ENCODE measurements at places on chromosomes 5 and 9.
A peak's percentile ranks its signal among the peaks of the same experiment; 100 is the strongest.

GRCh38 chr5:106269252-106269843 is 1401.4 kb downstream of the EFNA5 start:
- DNase-seq = peak; percentile 11

- no peak for DNase-seq
These were observed 6.6 kb downstream of the C5orf52 start for GRCh38 chr5:157677931-157678330.

DNA sequence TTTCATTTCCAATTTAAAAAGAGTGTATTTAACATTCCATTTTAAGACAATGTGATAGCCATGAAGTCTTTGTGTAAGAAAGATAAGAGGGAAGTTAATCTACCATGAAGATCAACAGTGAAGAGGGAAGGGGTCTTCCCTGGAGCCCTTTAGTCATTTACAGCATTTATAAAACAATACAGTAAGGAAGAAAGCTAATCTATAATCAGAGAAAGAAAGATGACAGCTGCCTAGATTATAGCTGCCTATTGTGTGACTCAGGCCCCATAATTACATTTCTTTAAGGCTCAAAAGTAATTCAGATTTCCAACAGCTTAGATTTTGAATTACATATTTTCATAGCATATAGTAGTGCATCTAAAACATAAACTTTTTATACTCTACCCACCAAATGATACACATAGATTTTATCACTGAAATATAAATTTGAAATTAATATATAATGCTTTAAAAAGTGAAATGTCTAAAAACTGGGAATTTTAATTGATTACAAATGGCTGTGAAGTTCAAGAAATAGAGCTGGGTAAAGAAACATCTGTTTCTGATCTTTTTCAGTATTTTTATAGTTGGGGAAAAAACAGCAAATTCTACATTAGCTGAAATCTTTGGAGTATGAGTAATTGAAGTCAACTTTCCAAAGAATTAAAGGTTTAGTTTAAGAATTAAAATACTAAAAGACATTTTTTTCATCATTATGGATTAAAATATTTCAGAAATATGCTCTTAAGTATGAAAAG is 89.6 kb downstream of the RIC1 start:
- no peak for DNase-seq

DNA sequence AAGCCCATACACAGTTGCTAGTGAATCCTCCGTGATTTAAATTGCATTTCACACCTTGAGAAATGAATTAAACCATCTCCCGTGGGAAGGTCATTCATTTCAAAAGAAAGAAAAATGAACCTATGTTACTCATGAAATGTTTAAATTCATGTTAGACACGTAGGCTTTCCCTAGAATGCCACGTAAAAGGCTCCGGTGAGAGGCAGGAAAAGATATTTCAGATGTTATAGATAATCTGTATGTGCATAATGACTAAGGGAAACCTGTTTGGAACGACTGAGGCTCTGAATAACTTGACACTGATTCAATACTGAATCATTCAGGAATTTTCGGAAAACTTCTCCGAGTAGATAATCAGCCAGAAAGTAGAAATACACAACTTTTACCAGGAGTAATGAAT is 134.3 kb upstream of the ICE1 start:
- DNase-seq = no peak

GRCh38 chr5:90601468-90601867 is 42.9 kb downstream of the ADGRV1 start:
- DNase-seq = no peak

GRCh38 chr5:97550164-97550563 is 367.1 kb upstream of the RIOK2 start:
- no peak for DNase-seq

DNA sequence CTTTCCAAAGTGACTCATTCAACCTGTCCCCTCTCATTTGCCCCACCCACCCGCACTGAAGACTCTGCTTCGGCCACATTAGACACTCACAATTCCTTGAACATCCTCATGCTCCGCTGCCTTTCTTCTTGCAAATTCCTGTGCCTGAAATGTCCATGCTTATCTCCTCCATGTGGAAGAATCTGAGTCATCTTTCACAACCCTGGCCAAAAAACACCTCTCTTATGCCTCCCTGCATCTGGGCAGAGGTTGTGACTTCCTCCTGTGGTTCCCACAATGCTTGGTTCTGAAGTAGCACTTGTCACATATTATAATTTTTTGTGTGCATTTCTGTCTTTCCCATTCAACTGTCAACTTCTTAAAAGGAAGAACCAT is 238.6 kb downstream of the ENC1 start:
- DNase-seq = no peak

- no peak for DNase-seq
These were observed 7.1 kb upstream of the PDCD6 start for GRCh38 chr5:264338-264737.

GRCh38 chr5:119681734-119682133 is 52.4 kb downstream of the FAM170A start:
- no peak for DNase-seq

DNA sequence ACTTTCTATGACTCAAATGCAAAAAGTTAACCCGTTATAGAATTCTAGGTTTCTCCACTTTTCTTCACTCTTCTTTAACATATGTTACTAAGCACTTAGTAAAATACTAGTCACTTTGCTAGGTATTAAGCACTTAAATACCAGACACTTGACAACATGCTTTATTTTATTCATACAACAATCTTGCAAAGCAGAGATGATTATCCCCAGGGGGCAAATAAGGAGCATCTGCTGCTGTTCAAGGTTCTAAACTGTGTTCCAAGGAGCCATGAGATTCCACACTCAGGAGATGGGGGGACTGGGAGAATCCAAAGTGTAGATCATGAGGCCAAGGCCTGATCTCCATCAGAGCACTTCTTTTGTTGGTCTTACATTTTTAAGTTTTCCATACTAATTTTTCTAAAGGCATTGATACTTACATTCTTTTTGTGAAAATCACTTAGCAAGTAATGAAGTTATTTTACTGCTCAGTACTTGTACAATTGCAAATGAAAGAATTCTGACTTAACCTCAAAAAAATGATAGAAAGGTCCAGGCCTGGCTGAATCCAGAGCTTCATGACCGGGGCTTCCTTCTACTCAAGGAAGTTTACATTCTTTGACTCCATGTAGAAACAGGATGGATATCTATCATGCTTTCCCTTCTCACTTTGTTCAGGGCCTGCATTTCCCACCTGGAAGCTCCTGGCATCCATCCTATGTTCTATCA is 504.4 kb upstream of the WWC1 start:
- no peak for DNase-seq

DNA sequence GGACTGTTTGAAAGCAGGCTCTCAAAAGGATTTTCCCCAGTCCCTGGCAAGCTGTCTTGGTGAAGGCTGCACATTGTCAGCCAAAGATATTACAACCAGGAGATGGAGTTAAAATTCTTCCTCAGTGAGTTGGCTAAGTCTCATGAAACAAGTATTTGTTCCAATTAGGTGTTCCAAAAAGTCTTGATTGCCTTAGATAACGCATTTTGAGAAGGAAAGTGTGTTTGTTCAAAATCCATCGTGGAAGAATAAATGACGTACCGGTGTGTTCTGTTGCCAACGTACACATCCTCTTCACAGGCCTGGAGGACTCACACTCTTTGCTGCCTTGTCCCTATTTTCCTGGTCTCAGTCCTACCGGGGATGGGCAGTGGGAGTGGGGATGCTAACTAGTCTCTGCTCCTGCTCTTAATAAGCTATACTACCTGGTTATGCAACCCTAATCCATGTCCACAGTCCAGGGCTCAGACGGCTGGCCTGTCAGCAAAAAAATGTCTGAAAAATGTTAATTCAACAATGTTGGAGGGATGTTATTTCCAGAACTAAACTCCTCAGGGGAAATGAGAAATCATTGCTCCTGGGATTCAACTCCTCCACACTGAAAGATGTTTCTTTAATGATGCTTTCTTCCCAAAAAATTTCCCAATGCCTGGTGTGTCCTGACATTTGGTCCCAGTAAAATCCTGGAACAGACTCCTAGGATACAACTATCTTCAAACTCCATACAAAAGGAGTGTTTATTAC is 175.3 kb upstream of the KLF9 start:
- DNase-seq = no peak

DNA sequence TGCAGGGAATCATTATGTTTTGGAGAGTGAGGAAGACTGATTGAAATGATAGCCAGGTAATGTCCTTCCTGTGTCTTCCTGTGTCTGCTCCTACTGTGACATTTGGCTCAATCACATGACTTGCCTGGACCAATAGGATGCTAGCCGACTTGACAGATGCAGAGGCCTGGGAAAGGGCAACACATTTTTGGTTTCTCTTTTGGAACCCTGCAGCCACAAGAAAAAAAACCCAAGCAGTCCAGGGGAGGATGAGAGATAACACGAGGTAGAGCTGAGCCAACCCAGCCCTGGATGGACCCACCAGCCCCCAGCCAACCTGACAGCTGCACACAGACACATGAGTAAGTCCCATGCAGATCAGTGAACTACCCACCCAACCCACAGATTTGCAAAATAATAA is 256.1 kb upstream of the SMARCA2 start:
- DNase-seq = no peak

GRCh38 chr9:106575823-106576222 is 287.1 kb upstream of the ZNF462 start:
- no peak for DNase-seq

DNA sequence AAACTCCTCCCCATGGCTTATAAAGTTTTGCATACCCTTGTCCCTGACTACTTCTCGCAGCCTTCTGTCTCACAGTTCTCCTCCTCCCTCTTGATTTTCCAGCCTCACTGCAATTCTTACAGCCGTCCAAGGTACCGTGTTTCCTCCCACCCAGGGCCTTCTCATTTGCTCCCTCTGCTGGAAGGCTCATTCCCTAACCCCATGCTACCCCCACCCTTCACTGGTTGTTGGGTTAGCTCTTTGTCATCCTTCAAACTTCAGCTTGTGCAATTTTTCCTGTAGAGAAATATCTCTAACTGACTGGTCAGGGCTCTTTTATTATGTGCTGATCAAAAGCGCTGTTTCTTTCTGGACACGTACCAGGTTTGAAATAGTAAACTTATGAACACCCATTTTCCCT is 329.2 kb downstream of the EBF1 start:
- peak; percentile 6 for DNase-seq

GRCh38 chr5:74296685-74297408 is 343.7 kb downstream of the ENC1 start:
- no peak for DNase-seq

- peak; percentile 32 for DNase-seq
These were observed 8.4 kb upstream of the CERCAM start for GRCh38 chr9:128412120-128412790.

DNA sequence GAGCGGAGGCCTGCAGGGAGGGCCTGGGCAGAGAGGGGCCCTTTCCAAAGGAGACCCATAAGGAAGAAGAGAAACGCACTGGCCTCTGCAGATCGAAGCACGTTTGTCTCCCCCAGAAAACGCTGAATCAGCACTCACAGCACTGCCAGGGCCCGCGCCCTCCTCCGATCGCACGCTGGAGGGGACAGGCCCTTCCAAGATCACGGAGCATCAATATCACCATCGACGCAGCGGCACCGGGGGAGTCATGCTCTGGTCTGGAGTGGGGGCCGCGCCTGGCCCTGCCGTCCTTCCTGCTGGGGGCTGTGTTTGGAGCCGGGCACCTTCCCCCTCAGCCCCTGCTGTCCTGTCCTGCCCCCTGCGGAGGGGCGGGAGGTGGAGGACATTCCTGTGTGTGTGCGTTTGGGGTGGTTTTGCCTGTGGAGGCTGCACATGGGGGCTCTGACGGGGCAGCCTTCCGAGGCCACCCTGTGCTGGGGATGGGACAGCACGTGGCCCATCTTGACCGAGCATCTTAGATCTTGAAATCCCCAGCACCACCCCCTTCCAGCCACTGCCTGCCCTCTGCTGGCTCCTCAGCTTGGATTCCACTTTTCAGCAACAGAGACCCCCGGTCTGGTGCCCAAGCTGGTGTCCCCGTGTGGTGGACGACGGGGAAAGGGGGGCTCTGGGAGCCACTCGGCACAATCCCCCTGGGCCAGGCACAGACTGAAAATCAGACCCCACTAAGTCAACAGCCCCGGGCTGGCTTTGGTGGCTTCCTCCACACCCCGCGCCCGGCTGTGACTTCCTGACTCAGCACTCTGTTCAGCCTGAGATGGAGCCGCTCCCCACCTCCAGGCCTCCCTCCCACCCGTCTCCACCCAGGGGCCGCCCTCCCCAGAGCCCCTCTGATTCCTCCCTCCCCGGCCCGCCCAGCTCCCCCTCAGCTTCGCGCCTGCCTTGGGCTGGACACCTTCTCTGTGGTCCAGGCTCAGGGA is 8.3 kb downstream of the TMEM250 start:
- DNase-seq = peak; percentile 30

DNA sequence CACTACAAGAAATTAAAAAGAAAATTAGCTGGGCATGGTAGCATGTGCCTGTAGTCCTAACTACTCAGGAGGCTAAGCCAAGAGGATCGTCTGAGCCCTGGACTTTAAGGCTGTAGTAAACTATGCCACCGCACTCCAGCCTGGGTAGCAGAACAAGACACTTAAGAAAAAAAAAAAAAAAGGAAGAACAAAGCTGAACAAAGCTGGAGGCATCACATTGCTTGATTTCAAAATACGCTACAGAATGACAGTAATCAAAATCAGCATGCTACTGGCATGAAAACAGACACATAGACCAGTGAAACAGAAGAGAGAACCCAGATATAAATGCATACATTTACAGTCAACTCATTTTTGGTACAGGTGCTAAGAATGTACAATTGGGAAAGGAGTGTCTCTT is 14.5 kb upstream of the OTULIN start:
- no peak for DNase-seq

DNA sequence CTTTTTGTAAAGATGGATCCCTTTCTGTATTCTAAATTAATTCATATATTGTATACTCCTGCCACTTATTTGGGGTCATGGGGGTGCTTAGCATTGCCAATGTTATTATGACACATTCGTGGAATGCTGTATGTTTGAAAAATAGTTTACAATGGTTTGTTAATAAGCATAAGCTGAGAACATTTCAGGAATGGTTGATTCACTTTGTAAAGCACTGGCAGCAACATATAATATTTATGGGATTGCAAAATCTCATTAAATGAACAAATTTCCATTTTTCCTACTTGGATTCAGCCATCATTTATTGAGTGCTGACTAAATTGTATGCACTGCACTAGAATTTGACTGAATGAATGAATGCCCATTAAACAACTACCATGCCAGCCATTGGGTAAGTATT is 215.2 kb upstream of the KLF4 start:
- DNase-seq = no peak

DNA sequence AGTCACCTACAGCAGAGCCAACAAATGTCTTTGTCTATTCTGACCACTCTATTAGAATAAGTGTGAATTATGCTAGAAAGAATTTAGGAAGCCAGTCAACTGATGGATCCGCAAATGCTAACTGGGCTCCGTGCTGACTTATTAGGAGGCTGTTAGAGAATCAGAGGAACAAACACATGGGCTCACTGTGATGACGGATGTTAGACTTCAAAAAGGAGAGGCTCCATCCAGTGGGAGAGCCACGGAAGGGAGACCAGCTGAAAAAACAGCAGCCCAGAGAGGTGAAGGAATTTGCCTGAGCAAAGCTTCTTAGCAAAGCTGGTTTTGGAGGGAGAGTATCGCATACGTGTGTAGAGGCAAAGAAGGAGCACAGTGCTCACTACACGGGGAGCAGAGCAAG is 5.8 kb upstream of the TGFBI start:
- DNase-seq = no peak
